ENCODE measurements at places on chromosomes 16 and 17.

GRCh38 chr16:85524365-85524629 lies 88.8 kb upstream of the GSE1 start:
- DNase-seq = no peak

- DNase-seq = no peak
Measured at GRCh38 chr17:13395862-13396261, 205.9 kb downstream of the HS3ST3A1 start.

- DNase-seq = peak; percentile 4
Measured at GRCh38 chr16:20004931-20005330, 68.8 kb downstream of the GPR139 start.

DNA sequence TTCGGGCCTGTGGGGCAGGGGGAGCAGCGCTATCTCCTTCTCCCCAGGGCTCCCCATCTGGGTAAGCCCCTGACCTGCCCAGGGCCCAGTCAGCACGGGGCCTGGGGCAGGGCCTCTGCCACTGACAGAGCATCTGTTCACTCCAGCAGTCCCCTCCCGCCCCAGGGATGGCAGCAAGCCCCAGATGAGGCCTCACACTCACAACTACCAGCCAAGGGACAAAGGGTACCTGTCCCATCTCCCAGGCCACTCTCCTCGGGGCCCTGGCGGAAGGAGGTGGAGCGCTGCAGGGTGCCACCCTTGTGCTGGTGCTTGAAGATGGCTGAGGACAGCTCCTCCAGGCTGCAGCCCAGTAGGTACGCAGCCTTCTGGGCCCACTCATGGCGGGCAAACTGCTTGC lies 64.8 kb downstream of the MYO18A start:
- no peak for DNase-seq

- no peak for DNase-seq
Measured at GRCh38 chr17:66634193-66634592, 200.7 kb upstream of the CACNG5 start.

GRCh38 chr17:34140006-34140405 lies 115.1 kb upstream of the CCL2 start:
- DNase-seq = no peak

- DNase-seq = no peak
Measured at GRCh38 chr16:81524382-81524781, 79.8 kb downstream of the CMIP start.

DNA sequence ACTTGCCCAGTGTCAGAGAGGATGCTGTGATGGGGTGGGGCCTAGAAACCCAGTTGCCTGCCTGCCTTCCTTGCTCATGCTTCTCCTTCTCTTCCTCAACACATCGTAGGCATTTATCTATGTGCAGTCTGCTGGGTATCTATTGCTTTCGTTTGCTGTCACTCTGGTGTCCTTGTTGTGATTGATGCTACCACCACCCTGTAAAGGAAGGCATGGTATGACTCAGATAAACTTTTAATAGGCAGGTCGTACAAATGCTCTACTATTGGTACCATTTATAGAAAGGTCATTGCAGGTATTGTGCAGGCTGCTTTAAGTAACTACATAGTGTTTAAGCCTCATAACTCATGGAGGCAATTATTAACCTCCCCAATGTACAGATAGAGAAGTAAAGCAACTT lies 368.9 kb downstream of the UTP18 start:
- DNase-seq = no peak

DNA sequence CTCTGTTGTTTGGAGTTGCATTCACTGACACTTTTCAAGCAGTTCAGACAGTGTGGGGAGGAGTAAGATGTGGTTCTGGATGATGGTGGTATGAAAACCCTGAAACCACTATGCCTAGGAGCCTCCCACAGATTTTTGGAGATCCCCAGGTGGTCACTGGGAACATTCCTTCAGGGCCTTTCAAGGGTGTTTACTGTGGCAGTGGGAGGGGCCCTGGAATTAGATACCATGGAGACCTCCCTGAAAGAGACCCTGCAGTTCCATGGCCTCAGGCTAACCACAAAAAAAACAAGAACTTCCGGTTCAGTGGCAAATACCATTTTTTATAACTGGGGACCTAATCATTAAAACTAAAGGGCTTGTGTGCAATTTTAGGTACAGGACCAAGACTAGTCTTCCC lies 79.9 kb downstream of the TMEM100 start:
- no peak for DNase-seq

Measured in NCI-H82 (cell line).